ENCODE measurements at places on chromosomes 16 and 17.

- no peak for DNase-seq
Observed at GRCh38 chr17:11121341-11121985, 119.5 kb upstream of the SHISA6 start.

GRCh38 chr17:63365366-63366240 is 80.5 kb downstream of the CYB561 start:
- DNase-seq = no peak

DNA sequence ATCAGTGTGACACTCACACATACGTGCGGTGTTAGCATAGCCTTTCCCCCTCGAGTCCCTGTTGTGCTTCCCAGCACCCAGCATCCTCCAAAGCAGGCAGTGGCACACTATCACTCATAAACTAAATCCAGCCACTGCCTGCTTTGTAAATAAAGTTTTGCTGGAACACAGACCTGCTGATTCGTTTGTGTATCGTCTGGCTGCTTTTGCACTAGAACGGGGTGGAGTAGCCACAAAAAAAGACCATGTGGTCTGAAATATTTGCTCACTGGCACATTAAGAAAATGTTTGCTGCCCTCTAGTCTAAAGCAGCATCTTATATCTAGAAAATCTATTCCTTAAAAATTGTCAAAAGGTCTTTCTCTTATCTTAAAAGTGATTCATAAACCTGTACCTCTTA is 341.2 kb upstream of the ZFHX3 start:
- DNase-seq = no peak

- DNase-seq = no peak
Observed at GRCh38 chr17:69779378-69780214, 295.4 kb upstream of the KCNJ16 start.

- peak; percentile 29 for DNase-seq
Observed at GRCh38 chr16:58020628-58021521, 4.7 kb upstream of the MMP15 start.

DNA sequence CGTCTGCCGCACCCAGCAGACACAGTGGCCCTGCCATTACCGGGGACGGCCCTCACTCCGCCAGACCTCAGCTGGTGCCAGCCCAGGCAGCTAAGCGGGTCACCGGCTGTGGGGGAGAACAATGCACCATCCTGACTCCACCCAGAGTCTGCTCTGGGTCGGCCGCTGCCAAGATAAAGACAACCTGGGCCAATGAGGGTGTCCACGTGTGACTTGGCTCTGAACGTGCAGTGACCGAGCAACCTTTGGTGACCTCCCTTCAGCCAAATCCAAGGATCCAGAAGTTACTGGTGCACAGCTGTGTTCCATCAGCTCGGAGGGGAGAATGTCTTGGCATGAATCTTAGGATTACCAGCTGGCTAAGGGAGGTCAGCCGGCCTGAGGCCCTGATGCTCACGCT is 155.9 kb downstream of the NTN1 start:
- no peak for DNase-seq

- no peak for DNase-seq
Observed at GRCh38 chr17:34654276-34654880, 75.0 kb downstream of the TMEM132E start.

DNA sequence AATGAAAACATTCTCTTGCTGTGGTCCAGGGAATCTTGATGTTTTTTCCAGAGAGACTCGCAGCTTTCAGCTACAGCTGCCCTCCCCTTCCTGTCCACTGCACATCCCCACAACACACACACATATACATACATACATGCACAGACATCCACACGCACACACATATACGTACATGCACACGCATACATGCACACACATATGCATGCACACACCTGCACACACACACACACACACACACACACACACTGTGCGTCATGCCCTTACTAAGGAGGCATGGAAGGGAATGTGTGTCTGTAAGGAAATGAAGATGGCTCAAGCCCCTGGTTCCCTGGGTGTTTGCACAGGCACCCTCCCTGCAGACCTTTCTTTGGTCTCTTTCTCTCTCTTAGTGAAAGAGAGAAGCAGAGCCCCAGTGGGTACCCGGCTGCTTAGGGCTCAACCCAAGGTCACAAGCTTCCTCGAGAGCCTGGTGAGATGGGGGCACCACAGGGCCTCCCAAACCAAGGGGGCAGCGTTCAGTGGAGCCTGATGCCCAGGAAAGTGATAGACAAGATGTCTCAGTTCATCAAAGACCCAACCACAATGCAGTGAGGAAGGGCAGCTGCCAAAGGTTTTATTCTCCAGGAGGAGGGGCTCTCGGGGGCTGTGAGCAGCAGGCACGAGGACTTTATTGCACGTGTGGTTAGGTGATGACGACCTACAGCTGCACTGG is 33.3 kb downstream of the TNFRSF13B start:
- no peak for DNase-seq

GRCh38 chr17:80780381-80781198 is 211.1 kb upstream of the CHMP6 start:
- peak; percentile 37 for DNase-seq

GRCh38 chr17:3773511-3773910 is 27.5 kb downstream of the ITGAE start:
- DNase-seq = no peak

- DNase-seq = no peak
Observed at GRCh38 chr17:39614545-39615157, 6.9 kb upstream of the NEUROD2 start.

DNA sequence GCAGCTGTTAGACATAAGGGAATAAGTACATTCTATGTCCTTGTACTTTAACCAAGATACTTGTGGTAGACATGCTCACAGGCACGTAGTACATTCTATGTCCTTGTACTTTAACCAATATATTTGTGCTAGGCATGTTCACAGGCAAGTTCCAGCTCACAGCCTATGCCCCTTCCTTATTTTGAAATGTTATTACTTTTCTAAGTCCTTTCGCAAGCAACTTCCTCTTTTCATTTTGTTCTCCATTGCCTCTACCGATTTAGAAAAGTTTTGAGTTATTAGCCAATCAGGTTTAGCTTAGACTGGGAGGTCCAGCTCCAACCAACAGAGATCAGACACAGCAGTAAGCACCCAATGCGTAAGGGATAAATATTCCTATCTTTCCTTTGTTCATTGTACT is 60.1 kb upstream of the NUDT7 start:
- peak; percentile 50 for DNase-seq

- peak; percentile 80 for DNase-seq
Observed at GRCh38 chr17:36133602-36134236, 30.1 kb downstream of the CCL4 start.

- DNase-seq = no peak
Observed at GRCh38 chr16:84528322-84528721, 23.9 kb upstream of the MEAK7 start.

DNA sequence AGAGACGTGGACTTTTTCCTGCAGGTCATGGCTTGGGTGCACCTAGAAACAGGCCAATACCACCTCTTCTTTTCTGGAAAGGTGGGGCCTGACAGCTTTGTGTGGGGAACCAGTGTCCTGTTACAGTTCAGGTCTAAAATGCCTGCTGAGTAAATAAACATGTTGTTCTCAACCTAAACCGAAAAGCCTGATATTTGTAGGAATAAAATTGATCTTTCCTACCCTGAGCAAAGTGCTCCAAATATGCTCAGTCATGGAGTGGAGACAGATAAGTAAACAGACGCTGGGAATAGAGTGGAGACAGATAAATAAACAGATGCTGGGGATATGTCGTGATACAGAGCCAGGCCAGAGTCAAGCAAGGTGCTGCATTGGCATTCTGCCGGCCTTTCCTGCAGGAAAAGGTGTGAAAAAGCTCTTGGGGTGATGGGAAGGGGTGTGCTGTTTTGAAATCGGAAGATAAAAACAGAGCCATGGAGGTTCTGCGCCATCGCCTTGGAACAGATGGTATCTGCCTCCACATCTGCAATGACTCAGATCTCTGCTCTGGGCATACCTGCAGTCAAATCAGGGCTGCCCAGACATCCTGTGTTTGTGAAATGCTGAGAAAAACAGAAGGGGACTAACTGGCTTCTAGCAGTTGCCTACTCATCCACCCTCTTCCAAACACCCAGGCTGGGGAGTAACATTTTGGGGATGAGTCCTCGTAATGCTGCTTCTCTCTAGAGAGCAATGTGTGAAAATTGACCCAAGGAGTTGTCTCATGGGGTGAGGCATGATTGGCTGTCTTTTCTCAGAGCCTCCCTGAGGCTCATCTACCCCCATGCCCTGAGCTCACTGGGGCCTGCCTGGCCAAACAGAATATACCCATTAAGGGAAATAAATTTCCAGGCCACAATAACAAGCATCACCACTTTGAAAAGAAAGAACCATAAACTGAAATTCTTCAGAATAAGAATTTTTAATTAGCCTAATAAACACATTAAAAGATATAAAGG is 16.8 kb upstream of the TRPV2 start:
- DNase-seq = no peak

GRCh38 chr16:66621973-66622372 is 17.5 kb downstream of the CMTM3 start:
- DNase-seq = no peak

DNA sequence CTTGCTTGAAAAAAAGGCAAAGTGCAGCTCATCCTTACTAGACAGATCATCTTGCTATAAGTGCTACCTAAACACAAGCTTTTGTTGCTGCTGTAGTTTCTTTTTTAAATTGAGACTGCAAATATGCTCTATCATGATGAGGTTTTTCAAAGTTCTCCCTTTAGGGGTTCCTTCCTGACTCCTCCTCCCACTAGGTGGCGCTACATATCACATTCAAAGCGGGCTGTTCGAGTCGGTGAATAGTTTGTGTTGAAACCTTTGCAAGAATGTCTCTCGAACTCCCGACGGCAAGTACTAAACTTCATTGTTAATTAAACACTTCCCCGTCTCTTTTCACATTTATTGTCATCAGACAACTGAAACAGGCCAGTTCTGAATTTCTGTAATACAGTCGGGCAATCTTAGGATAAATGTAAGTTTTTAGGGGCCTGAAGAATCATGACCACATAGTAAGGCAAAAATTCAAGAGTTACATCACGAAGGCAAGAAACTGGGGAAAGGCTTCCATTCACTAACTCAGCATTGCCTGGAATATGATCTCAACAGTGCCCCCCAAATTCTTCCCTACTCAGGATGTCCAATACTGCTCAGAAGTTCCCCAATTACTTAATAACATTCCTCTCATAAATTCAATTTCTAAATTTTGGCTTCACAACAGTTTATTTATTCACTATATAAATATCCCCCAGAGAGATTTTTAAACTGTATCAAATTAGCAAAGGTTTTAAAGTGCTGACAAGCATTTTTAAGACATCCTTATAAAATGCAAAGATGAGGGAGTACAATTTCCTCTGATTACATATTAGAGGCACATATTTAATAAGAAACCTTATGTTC is 6.7 kb downstream of the HS3ST3A1 start:
- peak; percentile 81 for DNase-seq

DNA sequence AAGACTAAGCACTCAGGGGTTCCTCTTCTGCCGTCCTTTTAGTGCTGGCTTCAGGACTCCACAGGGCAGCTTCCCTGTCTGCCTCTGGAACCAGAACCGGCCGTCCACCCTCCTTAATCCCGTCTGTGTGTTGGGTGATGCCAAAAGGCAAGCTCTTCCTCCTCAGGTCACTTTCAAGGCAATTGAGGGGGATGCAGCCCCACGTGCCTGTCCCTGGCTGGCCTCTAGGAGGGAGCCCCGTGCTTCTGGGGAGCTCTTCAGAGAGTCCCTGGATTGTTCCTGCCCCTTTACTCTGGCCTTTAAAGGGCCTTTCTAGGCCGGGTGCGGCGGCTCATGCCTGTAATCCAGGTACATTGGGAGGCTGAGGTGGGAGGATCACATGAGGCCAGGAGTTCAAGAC is 77.1 kb downstream of the CRISPLD2 start:
- no peak for DNase-seq

- DNase-seq = peak; percentile 72
Observed at GRCh38 chr17:77493238-77493820, 352.6 kb downstream of the SEC14L1 start.

DNA sequence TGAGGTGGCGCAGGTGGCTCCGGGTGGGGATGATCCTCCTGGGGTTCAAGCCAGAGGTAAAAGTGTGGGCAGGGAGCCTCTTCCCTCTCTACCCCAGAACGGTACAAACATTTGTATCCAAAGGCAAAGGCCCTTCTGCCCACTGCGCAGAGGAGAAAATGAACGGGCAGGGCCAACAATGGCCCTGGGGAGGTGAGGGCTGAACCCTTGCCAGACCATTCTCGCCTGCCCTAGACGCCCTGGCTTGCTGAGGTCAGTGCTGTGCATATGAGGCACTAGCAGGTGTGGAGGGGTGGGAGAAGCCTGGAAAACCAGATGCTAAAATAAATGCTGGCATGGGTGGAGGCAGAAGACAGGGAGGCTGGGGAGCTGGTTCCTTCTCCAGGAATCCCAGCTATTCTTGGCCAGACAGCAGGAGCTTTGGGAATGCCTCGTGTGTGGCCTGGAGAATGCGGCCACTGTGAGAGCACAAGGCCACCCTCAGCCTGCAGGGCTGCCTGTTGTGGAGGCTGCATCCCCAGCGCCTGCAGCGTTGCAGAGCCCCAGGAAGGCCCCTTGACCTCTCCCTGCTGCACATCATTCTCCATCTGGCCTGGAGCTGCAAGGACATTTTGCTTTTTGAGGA is 4.5 kb downstream of the C17orf50 start:
- no peak for DNase-seq

DNA sequence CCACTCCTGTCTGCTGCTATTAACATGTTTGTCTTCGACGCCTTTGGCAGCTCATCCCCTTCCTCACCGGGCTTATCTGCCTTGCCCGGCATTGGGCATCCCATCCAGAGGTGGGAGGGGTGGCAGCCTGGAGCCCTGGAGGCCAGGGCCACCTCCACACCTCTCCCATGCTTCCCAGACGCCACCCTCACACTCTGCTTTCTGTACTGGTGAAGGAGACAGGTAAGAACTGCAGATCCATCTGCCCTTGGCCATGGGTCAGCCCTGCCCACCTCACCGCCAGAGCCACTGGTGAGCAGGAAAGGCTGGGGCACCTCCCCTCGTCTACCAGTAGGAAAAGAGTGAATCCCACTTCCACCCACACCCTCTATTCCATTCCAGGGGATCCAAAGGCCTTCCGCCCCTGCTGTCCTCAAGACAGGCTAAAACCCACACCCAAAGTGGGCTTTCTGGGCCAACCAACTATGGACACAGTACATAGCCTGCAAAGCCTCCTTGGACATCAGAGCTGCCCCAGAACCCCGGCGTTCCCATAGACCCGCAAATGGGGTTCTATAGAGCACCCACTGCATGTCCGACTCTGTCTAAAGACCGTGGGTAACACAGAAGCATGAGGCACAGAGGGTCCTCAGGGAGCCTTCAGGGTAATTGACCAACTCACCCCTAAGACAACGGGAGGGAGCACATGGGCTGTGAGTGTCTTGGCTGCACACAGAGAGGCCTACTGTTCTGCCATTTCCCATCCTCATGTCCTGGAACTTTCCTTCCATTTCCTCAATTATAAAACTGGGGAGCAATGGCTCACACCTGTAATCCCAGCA is 23.4 kb upstream of the RBFOX3 start:
- no peak for DNase-seq

GRCh38 chr16:781346-782010 is 6.7 kb downstream of the RPUSD1 start:
- no peak for DNase-seq
